Fibroblast of skin of scalp (primary cell): ENCODE measurements at places on chromosomes 11 and 22.

- no peak for DNase-seq
Measured at GRCh38 chr11:128692753-128693415, 988 bp upstream of the FLI1 start.

- no peak for DNase-seq
Measured at GRCh38 chr11:71459767-71460320, 6.8 kb downstream of the NADSYN1 start.

- DNase-seq: no peak
Measured at GRCh38 chr22:22815397-22816170, 72.0 kb upstream of the IGLL5 start.

GRCh38 chr11:96254087-96254486 is 88.9 kb downstream of the MAML2 start:
- peak; percentile 61 for DNase-seq

GRCh38 chr22:50400931-50401330 is 57.8 kb downstream of the PPP6R2 start:
- DNase-seq: no peak

GRCh38 chr11:82465481-82465880 is 268.2 kb downstream of the FAM181B start:
- no peak for DNase-seq

DNA sequence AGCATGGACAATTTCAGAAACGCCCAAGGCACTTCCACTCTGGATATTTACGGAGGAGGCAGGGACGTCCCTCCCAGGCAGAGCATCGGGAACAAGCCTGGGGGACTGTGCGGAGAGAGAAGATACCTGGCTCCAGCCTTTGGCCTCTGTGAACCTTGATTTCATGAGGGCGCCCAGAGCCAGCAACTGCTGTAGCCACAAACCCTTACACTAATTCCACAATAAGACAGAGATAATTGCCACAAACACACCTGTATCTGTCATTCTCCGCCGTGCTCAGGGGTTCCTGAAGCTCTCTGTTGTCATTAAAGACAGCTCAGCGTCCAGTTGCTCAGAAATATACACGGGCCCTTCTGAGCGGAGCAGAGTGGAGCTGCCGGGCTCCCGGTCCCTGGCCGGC is 1292.1 kb downstream of the TBC1D22A start:
- no peak for DNase-seq

DNA sequence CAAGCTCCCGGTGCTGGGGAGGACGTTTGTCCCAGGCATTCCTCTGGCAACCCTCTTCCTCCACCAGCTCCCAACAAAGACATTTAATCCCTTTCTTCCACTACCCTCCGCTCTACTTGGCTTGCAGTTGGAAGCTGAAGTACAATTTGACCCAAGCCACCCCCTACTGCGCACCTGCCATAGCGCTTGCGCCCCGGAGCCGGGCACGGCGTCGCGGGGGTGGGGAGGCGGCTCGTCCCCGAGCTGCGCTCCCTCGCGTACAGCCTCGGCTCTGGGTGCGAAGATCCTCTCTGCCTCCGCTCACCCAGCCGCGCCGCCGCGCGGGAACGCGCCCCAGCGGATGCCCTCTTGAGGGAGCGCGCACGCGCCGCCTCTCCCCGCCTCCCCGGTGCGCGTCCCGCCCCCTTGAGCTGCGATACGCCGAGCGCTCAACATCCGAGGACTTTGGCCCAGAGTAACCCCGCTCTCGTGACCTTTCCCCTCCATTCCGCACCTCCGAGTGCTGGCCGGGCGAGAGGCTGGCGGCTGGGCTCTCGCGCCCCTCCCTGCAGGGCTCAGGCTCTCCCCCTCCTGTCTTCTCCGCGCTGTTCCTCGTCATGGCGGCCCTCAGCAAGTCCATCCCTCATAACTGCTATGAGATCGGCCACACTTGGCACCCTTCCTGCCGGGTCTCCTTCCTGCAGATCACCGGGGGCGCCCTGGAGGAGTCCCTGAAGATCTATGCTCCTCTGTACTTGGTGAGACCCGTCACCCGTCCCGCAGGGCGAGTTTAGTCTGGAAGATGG is at the start of gene TMEM135:
Gene TMEM135 (plus strand): TSS at position 485 of the 785 bp plus-strand sequence. CDS start 112 bp downstream, at position 597.
- peak; percentile 89 for DNase-seq
